Mucosa of descending colon (tissue), 3 donors: ENCODE measurements at places on chromosomes 6 and 20.

- no peak for DNase-seq
Observed at GRCh38 chr6:118589649-118590365, 41.7 kb downstream of the PLN start.

- no peak for DNase-seq
Observed at GRCh38 chr6:328136-328670, 35.9 kb downstream of the DUSP22 start.

GRCh38 chr20:4108495-4109306 is 93.3 kb upstream of the RNF24 start:
- DNase-seq: peak; percentile 58

DNA sequence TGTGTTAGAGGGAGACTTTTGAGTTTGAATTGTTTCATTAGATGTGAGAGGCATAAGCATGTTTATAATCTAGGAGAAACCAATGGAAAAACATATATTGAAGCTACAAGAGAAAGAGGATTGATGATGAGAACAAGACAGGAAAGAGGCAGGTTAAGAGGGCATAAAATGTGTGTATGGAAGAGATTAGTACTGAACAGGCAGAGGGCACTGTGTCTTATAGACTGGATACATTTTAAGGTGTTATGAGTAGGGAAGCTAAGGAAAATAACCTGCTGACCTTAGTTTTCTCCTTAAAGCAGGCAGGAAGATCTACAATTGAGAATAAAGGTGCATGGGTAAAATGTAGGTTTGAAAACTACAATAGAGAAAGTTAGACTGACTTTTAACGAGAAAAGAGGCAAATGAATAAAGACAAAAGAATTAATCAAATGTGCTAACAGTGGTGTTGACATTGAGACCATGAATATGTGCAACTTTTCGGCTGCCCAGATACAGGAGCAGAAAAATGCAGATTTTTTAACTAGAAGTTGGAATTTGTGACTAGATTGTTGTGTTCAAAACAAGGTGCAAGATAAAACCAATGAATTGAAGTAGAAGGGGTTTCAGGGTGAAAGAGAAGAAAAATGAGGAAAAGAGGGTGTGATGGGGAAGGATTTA is 846.3 kb downstream of the HACE1 start:
- no peak for DNase-seq

DNA sequence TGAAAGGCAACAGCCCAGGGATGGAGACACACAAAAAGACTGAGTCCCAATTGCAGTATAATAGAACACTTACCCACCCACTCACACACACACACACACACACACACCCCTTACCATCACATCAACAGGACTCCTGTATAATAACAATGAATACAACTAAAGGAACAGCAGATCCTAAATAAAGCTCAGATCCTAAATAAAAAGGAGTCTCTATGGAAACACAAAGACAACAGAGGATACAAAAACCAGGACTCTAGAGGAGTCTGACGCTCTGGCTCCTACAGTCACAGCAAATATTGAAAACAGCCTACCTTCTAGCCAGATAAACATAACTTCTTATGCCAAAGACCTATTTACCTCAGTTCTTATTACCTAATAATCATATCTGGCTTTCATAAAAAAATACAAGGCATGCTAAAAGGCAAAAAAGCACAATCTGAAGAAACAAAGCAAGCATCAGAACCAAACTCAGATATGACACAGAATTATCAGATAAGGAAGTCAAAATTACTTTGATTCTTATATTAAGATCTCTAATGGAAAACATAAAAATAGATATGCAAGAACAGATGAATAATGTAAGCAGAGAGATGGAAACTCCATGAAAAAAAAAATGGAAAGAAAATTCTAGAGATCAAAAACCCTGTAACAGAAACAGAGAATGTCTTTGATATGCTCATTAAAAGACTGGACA is 134.9 kb downstream of the MMUT start:
- DNase-seq: no peak

GRCh38 chr6:8686077-8686476 is 250.7 kb upstream of the SLC35B3 start:
- no peak for DNase-seq

- no peak for DNase-seq
Observed at GRCh38 chr20:32969356-32970114, 34.7 kb downstream of the SUN5 start.

GRCh38 chr6:123811378-123811777 is 7.7 kb downstream of the NKAIN2 start:
- no peak for DNase-seq

- DNase-seq: no peak
Observed at GRCh38 chr6:20013066-20013861, 176.1 kb downstream of the ID4 start.

- no peak for DNase-seq
Observed at GRCh38 chr6:142378138-142378875, 76.5 kb downstream of the ADGRG6 start.

GRCh38 chr6:168061269-168062210 is 17.5 kb downstream of the FRMD1 start:
- peak; percentile 74 for DNase-seq

- DNase-seq: peak; percentile 54
Observed at GRCh38 chr6:111604259-111605099, 1.2 kb downstream of the TRAF3IP2 start.

DNA sequence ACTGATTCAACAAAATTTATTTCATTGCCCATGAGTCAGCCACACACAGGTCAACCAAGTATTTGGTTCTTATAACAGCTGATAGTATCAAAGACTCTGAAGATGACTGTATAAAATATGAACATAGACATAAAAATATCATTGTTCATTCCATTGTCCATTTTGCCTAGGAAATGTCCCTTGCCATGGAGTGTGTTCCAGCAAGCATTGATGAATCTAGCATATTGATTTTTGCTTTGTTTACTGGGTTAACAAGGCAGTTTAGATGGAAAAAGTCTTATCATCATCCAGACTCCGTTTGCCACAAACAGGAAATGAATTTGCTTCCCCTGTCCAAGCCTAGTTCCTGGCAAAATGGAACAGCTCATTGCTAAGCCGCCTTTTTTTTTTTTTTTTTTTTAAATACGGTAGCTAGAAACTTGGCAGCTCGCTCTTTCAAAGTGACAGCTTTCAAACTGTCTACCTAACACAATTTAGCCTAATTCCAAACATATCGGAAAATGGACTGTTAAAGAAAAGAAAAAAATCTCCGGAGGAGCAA is 7.5 kb downstream of the F13A1 start:
- DNase-seq: no peak

DNA sequence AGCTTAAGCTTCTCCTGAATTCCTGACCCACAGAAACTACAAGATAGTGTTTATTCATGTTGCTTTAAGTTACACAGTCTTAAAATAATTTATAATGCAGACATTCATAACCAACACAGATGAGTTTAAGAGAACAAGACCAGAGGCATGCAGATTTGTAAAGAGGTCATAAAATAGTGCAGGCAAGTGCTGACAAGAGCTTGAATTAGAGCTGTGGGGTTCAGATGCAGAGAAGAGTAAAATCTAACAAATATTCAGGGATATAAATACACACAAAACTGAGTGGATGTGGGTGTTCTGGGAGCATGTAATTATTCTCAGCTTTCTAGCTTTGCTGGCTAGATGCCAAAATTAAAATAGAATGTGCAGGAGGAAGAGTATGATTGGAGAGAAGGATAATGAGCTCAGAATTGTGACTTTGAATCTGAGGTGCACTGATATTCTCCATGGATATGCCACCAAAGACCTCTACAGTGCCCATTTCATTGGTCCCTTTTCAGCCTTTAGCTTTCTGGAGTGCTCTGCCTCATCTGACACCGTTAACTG is 291.9 kb upstream of the SGK1 start:
- DNase-seq: no peak
